ENCODE measurements at places on chromosomes 16 and 17.
A peak's percentile ranks its signal among the peaks of the same experiment; 100 is the strongest.

DNA sequence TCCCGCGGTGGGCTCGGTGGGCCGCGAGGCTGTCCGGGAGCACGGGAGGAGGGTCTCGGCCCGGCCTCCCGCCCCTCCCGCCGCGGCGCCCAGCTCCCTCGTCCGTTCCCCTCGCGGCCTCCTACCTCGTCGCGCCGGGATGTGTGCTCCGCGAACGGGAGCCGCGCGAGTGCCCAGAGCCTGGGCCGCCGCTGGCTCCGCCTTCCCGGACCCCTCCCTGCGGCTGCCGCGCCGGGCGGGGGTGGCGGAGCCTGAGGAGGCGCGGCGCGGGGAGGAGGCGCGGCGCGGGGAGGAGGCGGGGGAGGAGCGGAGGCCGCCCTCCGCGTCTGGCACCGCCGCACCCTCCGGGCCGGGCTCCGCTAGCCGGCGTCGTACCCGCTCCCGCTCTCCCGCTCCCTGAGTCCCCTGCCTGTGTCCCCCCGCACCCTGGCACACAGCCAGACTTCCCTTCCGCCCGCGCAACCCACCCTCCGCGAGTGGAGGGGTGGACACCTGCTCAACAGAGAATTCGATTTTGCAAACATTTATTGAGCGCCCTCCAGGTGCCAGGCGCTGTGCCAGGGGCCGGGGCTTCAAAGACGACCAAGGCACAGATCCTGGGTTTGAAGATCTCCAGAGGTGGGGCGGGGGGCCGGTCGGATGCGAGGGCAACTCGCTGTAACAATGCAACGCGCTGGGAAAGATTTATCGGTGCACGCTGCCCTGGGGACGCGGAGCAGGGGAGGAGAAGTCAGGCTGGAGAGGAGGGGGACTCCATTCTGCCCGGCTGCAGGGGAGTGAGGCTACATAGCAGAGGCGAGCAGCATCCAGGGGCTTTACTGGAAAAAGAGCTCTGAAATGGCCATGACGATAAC is at the start of gene MPP3:
TSS of gene MPP3 (minus strand) at position 171 of the 854 bp plus-strand sequence. CDS start 1,240 bp downstream, outside the sequence.
- DNase-seq = no peak

- no peak for DNase-seq
Observed at GRCh38 chr17:5975661-5976060, 94.5 kb upstream of the WSCD1 start.

- no peak for DNase-seq
Observed at GRCh38 chr16:84566545-84567257, 51.2 kb downstream of the COTL1 start.

- DNase-seq = no peak
Observed at GRCh38 chr16:74053312-74053711, 243.3 kb upstream of the PSMD7 start.

- no peak for DNase-seq
Observed at GRCh38 chr17:36120221-36120620, 16.6 kb downstream of the CCL4 start.

DNA sequence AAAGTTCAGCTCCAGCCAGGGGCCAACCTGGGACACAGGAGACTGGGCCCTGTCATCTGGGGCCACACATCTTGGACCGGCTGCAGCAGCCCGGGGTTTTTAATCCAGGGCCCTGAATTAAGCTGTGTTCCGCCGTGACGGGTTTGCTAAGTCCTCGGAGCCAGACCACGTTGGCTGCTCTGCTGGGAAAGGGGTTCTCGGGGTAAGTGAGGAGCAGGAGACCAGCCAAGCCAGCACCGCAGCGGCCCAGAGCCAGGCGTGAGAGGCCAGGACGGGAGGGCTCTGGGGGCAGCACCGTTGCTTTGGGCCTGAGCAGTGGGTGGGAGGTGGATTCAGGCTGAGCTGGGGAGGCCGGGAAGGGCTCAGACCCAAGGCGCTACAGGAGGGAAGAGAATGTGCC is 31.3 kb upstream of the CBX4 start:
- no peak for DNase-seq

DNA sequence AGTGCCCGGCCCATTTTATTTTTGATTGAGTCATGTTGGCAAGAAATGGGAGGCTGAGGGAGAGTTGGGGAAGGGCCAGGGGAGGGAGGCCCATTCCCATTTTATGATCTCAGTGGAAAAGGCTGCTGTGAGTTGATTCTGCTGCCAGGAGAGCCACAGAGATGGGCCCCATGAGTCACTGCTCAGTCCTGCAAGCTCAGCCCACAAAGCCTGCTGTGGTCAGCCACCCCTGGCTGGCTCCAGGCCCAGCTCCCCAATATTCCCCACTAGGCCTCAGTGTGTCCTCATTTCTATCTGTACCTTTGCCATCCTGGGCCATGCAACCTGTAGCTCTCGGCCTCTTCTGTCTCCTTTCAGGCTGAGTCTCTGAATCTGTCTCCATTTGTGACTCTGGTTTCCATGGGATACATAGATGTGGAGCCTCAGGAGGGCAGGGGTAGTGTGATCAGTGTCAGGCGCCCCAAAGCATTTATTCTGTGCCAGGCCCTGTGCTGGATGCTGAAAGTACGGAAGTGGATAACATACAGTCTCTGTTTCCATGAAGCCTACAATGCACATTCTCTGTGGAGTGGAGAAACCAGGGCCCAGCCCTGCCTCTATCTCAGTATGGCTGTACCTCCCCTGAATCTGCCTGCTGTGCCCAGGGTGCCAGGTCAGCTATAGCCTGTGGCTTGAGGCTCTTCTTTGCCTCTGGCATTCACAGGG is 1.9 kb upstream of the PLEKHG4 start:
- DNase-seq = no peak

- no peak for DNase-seq
Observed at GRCh38 chr17:67685351-67685750, 32.4 kb upstream of the NOL11 start.

- DNase-seq = no peak
Observed at GRCh38 chr17:49707246-49707607, 537 bp downstream of the SLC35B1 start.

- no peak for DNase-seq
Observed at GRCh38 chr16:83737729-83738354, 69.9 kb upstream of the HSBP1 start.

DNA sequence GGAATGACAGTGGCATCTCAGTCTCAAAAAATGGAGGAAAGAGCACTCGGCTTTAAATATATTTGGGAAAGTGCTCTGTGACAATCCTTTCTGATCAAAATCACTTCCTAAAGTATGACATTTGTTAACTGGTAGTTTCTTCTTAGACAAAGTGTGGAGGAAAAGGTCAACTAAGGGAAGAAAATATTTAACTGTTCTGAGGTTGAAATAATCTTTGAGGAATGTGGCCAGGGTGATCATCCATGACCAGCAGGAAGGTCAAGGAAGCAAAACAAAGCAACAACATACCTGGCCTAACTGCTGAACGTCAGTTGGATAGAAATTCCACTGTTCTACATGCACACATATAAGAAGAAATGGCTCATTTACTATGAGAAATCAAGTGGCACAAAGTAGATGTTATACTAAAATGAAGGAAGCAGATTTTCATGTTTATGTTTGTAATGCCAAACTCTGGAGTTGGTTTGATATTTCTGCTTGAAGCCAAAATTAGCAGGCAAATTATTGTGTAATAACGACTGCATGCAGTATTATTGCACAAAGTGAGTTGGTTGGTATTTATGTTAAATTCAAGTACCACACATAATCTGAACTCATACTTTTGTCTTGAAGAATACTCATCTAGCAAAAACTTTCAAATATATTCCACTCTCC is 87.3 kb upstream of the CORO6 start:
- DNase-seq = no peak

GRCh38 chr17:29066047-29066446 is 23.1 kb downstream of the PIPOX start:
- no peak for DNase-seq

GRCh38 chr16:19118938-19119431 is 5.2 kb downstream of the ITPRIPL2 start:
- DNase-seq = no peak

DNA sequence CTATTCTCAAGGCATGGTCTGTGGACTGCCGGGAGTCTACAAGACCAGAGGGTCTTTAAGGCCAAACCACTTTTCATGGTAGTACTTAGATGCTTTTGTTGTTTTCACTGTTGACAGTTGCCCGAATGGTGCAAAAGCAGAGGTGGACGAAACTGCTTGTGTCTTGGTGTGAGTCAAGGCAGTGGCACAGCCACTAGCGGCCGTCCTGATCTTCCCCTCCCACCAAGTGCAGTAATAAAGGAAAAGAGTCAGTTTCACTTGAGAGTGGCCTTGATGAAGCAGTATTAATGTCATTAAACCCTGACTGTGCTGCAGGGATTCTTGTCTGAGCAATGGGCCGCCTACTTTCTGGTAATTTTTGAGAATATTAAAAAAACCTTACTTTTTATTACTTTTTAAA is 109.1 kb downstream of the PRKCA start:
- DNase-seq = no peak

DNA sequence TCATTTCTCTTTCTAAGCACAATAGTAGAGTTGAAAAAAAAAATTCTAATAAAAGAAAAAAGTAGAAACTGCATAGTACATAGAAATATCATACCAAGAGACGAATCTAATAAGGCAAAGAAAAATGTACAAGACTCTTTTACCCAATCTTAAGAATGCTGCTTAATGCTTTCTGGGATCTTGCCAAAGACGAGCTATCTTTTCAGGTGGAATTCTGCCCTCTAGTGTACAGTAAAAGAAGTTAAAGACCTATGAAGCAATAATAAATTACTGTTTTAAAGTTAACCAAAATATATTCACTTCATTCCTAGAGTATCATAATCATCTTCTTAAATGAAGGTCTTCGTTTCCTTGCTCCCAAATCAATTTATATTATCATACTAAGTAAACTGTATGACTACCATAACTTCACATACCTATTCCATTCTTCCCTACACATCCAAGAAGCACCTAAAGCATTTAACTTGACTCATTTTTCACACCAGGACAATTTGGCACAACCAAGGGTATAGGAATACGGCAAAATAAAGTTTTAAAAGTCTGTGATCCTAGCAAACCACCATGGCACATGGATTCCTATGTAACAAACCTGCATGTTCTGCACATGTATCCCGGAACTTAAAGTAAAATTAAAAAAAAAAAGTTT is 47.7 kb downstream of the CFDP1 start:
- DNase-seq = peak; percentile 55

DNA sequence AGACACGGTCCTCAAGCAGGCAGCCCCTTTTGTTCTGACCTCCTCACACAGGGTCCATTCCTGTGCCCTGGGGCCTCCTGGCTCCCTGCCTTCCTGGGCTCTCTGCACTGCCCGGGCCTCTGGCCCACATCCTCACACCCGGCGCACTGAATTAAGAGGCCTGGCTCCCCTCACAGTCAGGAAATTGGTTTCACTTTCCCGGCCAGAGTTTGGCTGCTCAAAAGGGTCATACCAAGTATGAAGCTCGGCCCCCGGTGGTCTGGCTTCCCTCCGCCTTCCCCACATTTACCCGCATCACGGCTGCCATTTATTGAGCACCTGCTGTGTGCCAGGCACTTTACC is 220.0 kb downstream of the NTN1 start:
- no peak for DNase-seq
